RPMI8226 (cell line): ENCODE measurements at places on chromosomes 7 and 10.

DNA sequence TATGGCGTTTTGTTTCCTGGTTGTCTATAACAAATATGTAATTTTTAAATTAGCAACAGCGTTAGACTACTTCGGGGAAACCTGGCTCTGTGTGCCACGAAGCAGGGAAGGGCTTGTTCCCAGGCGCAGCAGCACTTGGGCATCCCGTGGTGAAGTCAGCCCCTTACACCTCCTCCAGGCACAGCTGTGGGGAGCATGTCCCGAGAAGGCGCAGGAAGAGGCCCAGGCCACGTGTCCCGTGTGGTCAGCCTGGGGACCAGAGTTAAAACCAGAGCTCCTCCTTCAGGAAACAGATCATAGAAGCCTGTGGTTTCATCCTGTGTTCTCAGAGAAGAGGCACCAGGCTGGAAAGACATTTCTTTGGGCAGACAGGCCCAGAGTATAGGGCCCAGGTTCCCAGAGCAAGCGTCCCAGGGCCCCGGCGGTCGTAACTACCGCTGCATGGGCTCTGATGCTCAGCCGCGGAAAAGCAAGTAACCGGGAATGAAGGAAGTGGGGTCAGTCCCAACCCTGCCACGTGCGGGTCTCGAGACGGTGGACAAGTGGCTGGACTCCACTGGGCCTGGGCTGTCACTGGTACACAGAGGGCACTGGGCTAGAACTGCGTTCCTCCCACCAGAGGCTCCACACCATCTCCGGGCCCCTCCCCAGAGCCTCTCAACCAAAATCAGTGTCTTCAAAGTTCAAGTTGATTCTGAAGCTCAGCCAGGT lies 7.1 kb downstream of the NUDT1 start:
- no peak for DNase-seq

- DNase-seq = no peak
Measured at GRCh38 chr10:45064998-45065397, 64.3 kb downstream of the ZNF22 start.

- DNase-seq = no peak
Measured at GRCh38 chr7:26216049-26216448, 14.5 kb downstream of the CBX3 start.

DNA sequence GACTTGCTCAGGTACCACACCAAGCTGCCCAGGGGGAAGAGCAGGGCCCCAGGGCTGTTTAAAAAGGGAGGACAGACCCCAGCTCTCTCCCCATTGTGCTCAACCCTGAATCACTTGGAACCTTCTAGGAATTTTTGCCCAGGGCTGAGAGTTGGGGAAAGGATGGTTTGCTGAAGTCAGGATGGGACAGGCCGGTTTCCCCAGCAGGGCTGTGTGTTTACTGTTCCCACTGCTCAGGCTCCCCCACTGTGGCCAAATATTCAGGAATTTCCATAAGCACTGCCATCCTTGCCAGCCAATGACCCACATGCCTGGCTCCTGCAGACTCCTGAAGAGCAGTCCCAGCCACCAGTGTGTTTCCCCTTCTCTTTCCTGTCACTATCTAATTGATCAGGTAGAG lies 120.7 kb downstream of the WDFY4 start:
- no peak for DNase-seq
